Glutamatergic neuron (in vitro differentiated cells): ENCODE measurements at places on chromosomes 2 and 18.

DNA sequence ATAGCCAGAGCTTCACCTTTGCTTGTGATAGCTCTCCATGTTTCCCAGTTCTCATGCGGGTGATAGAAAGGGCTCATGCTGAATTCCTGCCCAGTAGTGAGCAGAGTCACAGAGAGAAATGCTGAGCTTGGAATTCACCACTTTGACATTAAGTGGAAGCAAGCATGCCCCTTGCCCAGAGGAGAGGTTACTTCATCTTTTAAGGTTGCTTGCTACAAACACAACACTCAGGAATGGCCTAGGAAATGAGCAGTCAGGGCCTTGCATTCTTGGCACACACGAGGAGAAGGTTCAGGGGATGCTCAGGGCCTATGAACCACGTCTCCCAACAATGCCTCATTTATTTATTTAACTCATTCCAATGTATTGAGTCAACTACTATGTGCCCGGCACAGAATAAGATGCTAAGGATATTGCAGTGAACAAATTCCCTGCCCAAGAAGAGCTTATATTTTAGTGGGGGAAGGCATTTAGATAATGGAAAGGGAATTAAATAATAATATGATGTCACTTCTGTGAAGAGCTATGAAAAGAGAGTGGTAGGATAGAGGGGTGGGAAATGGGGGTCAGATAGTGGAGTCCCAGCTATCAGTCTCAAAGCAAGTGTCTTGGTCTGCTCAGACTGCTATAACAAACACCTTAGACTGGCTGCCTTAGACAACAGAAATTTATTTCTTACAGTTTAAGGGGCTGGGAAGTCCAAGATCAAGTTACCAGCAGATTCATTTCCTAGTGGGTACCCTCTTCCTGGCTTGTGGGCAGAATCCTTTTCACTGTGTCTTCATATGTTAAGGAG, 42.1 kb downstream of the DDX18 start:
- DNase-seq, result no peak

DNA sequence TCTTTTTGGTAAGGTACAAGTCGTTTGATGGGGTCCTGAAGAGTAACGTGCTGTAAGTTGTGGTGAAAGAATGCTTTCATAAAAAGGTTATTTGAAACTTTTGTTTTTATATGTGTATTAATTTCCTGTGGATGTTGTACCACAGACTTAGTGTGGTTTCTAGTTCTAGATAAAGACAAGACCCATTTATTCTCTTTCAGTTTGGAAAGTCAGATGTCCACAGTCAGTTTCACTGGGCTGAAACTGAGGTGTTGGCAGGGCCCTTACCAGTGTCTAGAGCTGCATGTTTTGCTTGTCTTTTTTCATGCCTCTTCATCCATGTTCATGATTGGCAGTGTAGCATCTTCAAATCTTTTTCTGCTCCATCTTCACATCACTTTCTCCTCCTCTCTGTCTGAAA, 22.1 kb upstream of the DOCK10 start:
- DNase-seq, result no peak

- DNase-seq, result no peak
Measured at GRCh38 chr2:233823731-233824121, 30.6 kb downstream of the HJURP start.

DNA sequence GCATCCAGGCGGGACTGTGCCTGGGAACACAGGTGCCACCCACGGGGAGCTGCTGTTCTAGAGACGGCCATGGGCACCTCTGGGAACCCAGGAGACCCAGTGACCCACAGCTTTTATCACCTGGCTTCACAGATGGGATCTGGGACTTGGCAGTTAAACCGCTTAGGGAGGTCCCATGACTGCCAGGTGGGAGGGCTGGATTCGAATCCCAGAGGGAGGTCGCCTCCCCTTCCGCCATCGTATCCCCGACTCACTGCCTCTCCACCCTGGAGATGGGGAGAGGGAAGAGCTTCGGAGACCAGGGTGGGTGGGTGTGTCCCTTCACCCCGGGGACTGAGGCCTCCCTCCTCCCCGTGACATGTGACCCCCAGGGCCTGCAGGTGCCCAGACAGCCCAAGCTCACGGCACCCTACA, 169.4 kb downstream of the RTP5 start:
- no peak for DNase-seq

DNA sequence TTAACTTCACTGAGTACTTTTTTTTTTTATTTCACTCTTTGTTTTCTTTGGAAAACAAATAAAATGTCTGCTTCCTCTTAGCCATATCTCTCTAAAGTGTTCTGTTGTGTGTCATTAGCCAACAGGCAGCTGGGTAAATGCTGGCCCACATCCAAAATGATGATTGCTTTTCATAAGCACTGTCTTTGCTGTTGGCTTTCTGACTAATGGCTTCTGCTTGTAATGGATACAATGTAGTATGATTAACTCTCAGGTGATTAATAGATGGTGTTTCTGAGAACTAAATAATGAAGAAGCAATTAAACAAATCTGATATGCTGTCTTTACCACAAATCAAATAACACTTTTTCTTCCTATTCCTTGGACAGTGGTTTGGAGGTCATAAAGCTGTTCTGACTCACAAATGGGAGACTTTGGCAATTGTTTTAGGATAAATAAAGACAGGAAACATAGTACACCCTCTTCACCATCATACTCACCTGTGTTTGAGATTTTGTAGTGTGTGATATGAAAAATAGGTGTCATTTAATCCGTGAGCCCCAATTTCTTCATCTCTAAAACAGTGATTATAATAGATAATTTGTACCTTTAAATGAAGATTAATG, 888.4 kb downstream of the TSN start:
- no peak for DNase-seq

- no peak for DNase-seq
Measured at GRCh38 chr2:45301307-45302277, 292.3 kb upstream of the SIX2 start.

- DNase-seq, result no peak
Measured at GRCh38 chr2:156037482-156037881, 295.0 kb downstream of the NR4A2 start.

- DNase-seq, result no peak
Measured at GRCh38 chr18:26780520-26781325, 84.8 kb downstream of the AQP4 start.

- DNase-seq, result peak; percentile 26
Measured at GRCh38 chr2:206392118-206392517, 51.2 kb upstream of the ADAM23 start.

GRCh38 chr2:134127496-134127895, 126.4 kb upstream of the MGAT5 start:
- no peak for DNase-seq

GRCh38 chr2:162795312-162795711, 43.3 kb downstream of the KCNH7 start:
- DNase-seq, result no peak

GRCh38 chr2:39642051-39642718, 23.5 kb upstream of the TMEM178A start:
- no peak for DNase-seq

GRCh38 chr18:35889677-35890076, 82.8 kb upstream of the RMP24 start:
- DNase-seq, result no peak

- no peak for DNase-seq
Measured at GRCh38 chr2:199946836-199947235, 8.5 kb downstream of the TYW5 start.

DNA sequence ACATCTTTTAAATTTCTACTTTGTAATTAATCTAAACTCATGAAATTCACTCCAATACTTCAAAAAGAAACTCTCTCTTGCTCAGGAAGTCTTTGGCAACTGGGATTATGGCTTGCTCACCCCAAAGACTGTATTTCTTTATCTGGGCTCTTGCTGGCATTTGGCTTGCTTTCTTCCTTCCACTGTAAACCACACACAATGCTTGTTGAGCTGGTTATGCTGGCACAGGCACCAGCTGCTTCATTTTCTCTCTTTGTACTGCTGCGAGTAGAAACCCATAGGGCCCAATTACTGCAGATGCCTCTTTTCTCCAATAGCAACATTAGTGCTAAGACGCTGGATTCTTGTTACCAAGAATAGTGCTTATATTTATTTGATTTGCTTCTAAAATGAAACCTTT, 51.4 kb downstream of the SLC38A11 start:
- no peak for DNase-seq

DNA sequence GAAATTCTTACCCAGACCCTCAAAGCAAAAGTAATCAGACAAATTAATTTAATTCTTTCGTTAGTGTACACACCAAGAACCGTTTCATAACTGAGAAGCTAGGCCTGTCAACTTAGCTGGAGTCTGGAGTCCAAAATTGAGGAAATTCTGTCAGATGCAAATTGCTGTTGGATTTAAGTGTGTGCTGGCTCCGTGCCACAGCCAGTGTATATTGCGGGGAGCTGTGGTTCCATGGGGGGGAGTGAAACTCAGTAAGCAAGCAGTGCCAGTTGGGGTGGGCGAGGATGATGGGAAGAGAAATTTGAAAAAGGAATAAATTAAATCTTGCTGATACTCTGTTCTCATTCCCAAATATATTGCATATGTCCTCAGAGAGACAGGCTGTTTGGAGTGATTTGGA, 4.0 kb downstream of the ARPC2 start:
- DNase-seq, result no peak

GRCh38 chr2:120253021-120253882, 600 bp downstream of the RALB start:
- DNase-seq, result peak; percentile 84

- no peak for DNase-seq
Measured at GRCh38 chr2:201137505-201138400, 21.8 kb downstream of the CFLAR start.

GRCh38 chr18:68275616-68276015, 439.3 kb downstream of the TMX3 start:
- no peak for DNase-seq

GRCh38 chr2:156800781-156801361, 364.7 kb downstream of the GPD2 start:
- DNase-seq, result no peak

DNA sequence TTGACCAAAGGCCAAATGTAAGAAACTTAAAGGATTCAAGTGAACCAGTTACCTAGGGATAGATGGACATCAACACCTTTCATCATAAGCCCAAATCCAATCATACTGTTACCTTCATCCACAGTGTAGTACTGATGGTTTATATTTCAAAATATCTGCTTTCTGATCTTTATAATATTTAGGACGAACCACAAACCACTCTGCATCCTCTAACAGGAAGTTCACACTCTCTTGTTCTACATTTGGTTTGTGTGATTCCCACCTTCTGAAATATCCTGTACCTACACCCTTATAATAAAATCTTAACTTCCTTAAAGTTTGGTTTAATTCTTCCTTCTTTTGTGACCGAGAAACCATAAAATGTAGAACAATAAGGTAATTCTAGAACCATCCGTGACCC, 535.7 kb upstream of the CHAC2 start:
- no peak for DNase-seq

GRCh38 chr2:190315273-190315672, 4.4 kb downstream of the HIBCH start:
- no peak for DNase-seq

- DNase-seq, result no peak
Measured at GRCh38 chr2:240130393-240131195, 5.5 kb downstream of the COPS9 start.

DNA sequence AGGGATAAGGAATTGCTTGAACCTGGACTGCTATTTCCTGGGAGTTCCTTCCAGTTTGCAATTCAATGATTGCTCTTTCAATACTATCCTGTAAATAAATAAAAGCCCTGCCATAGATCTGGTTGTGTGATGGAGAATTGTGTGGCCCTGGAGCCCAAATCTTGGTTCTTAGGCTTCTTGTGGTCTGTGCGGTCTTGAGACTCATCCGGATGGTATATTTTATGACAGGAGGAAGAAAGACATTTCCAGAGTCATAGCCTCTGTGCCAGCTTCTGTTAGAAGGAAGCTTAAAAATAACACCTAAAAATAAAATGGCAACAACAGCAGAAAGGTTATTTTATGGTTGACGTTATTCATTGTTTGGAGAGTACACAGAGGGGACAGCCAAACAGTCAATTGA, 137.7 kb downstream of the ABCA12 start:
- no peak for DNase-seq

- DNase-seq, result no peak
Measured at GRCh38 chr2:98691303-98691702, 39.6 kb downstream of the MGAT4A start.

DNA sequence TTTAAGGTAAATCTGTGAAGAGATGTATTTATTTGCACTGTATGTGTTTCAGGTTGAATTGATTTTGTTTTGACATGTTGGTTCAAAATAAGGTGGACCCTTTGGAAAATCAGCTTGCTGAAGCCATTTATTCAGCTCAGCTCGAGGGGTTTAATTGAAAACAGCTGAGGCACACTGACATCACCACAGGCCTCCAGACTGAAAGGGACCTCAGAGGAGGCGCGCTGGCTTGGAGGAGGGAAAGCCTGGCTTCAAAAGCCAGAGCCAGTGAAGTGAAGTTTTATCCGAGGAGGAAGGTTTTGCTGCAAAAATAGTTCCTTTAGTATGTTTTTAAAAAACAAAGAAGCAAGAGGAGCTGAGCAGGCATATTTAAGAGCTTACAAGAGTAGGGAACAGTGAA, 26.9 kb upstream of the DNMT3A start:
- no peak for DNase-seq

- DNase-seq, result no peak
Measured at GRCh38 chr2:34567128-34567527, 968.0 kb upstream of the FAM98A start.

DNA sequence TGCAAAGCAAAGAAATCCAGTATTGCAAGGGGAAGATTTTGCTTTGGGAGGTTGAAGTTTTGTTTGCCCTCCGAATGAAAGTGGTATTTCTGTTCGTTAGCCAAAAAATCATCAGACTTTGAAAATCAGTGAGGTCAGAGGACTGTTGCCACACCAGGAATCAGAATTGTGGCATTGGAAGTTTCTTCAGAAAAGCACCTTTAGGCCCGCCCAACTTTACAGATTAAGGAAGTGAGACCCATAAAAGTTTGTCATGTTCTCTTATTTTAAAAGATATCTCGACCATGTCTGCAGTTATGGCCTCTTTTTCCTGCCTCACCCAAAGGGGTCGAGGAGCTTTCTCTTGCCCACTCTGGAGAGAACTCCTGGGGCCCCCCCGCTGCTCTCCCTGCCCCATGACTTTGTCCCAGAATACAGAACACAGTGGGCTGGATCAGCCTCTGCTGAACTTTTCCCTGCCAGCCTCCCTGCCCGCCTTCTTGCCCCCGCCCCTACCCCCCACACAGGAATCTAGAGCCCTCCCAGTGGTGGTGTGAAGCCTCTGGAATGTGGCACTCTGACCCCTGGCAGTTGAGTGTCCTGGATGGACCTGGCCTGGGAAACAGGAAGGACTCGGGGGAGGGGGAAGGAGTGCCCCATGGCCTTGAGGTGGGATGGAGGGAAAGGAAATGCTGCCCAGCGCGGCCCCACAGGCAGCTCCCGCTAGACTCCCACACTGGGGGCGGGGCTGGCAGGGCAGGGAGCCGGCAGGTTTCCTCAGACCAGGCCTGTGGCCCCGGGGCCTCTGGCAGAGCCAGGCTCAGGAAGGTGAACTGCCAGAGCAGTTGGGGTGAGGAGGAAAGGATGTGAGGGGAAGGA, 25.3 kb downstream of the CRIM1 start:
- no peak for DNase-seq

DNA sequence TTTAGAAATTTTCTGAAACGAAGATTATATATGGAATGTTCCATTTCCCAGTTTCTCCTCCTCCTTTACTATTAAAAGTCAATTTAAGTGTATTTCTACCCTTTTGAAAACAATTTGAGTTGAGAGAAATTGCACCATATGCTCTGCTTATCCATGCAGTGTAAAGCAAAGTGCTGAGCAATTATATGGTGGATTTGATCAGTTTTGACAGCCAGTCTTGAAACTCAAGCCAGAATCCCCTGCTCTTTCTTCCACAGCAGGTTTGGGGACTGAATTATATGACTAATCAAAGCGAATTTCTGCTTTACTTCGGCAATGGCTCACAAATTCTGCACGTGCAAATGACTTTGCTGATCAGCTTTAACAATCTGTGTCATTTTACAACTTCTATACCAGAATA, 1183.6 kb downstream of the LRP1B start:
- no peak for DNase-seq
